ENCODE measurements at places on chromosomes 12 and 14.

DNA sequence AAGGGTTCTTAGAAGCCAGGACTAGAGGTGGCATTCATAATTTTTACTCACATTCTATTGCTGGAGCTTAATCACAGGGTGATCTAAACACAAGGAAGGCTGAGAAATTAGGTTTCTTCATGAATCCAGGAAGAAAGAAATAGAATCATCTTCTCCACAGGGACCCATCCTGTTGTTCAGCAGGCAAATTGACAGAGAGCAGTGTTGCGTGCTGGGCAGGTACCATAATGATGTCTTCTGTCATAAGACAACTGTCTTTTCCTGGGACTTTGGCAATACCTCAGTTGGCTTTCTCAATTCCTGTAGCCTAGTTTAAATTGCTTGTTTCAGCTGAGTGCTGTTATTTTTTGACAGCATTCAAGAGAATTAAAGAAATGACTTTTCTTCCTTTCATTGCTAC, 468.0 kb upstream of the SYT1 start:
- no peak for DNase-seq

DNA sequence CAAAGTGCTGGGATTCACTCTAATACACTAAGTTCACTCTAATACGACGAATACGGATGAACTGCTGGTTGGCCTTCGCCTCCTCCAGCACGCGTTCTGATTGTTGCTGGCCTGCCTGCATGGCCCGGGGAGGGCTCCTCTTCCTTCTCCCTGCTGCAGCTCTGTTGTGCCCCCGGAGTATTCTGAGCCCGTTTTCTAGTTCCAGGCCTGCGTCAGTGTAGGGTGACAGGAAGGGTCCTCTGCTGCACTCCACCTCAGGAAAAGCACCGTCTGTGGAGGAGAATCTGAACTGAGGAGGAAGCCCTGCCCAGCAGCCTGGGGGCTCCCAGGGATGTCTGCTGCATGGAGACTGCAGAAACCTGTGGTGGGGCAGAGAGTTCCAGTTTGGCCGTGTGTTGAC, 44.4 kb downstream of the DDX51 start:
- DNase-seq, result no peak

DNA sequence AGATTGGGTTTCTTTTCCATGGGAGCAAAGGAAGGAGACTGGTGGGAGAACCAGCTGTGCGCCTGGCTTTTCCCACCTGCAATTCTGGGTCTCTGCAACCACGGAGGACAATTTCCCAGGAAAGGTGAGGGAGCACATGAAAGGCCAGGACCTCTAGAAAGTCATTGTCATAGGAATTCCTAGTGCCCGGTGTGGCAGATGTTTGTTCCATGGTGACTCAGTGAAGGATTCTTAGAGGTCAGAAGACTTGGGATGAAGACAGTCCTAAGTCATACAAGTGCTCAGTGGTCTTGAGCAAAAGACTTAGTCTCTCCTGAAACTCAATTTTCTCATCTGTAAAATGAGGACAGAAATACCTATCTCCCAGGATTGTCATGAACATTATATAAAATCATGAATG, 51.3 kb downstream of the KCNA5 start:
- no peak for DNase-seq

DNA sequence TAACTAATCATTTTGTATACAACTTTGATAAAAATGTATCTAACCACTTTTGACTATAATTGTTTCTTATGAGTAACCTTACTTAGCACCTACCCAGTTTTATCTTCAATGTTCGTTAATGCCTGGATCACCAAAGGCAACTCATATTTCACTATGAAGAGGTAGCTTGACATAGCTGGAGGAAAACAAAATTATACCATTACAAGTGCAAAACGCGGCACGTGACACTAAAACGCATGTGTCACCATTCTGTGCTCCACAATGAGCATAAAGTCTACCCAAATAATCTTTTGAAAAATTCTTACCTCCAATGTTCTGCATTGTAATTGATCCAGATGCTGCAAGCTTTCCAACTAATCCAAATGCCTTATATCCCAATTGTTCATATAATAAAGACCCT, 5.8 kb downstream of the SLC38A2 start:
- DNase-seq, result no peak

- no peak for DNase-seq
Observed at GRCh38 chr12:27575090-27575761, 51.2 kb downstream of the PPFIBP1 start.

GRCh38 chr12:32261638-32262037, 137.7 kb upstream of the FGD4 start:
- DNase-seq, result no peak

- no peak for DNase-seq
Observed at GRCh38 chr12:15230751-15231150, 9.5 kb upstream of the RERG start.

DNA sequence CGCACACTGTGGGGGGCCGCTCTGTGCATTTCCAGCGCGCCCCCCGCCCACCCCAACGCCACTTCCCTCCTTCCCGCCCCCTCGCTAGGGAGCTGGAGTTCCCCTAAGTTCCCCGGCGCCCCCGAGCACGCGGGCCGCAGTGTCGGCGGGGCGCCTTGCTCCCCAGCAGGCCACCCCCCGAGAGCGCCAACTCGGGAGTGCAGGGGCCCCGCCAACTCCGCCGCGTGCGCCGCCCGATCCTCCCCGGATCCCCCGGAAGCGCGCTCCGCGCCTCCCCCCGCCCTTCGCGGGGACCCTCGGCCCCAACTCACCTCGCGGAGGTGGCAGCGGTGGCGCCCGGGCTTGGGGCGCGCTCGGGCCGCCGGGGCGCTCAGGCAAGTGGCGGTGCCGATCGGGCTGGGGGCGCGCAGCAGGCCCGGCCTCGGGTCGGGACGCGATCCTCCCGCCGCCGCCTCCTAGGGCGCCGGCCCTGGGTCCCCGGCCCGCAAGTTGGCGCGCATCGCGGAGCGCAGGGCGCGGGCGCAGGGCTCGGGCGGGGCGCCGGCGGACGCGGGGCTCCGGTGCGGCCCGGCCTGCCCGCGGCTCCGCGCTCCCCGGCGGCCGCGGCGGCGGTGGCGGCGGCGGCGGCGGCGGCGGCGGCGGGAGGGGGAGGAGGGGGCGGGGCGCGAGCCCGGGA, at the start of gene NCOR2:
NCOR2 (minus strand) TSS at position 616 of the 676 bp plus-strand sequence. CDS start 72,361 bp downstream, outside the sequence.
- peak; percentile 67 for DNase-seq

DNA sequence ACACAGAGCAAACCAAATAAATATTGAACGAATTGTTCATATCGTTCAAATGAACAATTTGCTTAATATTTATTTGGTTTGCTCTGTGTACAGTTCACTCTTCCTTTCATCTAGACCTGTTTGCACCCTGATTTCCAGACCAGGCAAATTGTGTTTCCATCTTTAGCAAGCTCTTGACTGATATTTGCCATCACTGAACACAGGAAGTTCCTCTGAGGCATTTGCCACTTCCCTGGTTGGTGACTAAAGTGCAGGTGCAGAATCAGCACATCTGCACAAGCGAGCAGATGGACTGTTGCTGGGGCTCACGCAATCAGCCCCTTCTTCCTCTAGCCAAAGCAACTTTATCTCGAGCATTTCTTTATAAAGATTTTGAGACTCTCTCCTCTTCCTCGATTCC, 112.9 kb downstream of the DAAM1 start:
- no peak for DNase-seq

- DNase-seq, result no peak
Observed at GRCh38 chr12:6818222-6818621, 3.4 kb upstream of the GPR162 start.

- no peak for DNase-seq
Observed at GRCh38 chr12:80551897-80552296, 107.9 kb downstream of the PTPRQ start.

- DNase-seq, result no peak
Observed at GRCh38 chr14:90450667-90451066, 53.8 kb downstream of the CALM1 start.

DNA sequence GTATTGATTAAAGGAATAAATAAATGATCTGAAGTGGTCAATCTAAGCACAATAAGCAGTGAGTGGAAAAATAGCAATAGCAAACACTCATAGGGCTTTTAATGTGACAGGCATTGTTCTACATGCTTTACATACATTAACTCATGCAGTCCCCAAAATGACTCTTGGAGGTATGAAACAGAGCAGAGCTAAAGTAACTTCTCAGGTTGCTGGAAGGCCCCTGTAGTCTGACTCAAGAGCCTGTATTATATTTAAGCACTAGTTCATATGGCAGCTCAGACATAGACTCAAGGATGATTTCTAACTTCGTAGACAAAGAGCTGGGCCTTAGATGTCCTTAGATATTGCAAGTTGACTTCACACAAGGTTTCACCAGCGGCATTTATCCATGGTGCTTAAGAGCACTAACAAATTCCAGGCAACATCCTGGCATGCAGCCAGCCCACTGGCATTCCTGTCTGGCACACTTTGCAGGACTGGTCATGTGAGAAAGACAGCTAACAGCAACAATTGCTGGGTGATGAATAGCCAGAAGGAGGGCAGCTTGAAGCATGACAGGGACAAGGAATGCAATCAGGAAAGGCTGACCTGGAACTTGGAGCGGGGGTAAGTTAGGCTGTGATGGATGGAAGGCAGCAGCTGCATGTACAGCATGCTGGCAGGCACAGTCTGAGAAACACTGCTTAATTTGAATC, 22.9 kb upstream of the KTN1 start:
- no peak for DNase-seq

- DNase-seq, result no peak
Observed at GRCh38 chr12:11823043-11823442, 173.6 kb downstream of the ETV6 start.

GRCh38 chr12:48878548-48878947, 12.9 kb upstream of the RND1 start:
- no peak for DNase-seq

DNA sequence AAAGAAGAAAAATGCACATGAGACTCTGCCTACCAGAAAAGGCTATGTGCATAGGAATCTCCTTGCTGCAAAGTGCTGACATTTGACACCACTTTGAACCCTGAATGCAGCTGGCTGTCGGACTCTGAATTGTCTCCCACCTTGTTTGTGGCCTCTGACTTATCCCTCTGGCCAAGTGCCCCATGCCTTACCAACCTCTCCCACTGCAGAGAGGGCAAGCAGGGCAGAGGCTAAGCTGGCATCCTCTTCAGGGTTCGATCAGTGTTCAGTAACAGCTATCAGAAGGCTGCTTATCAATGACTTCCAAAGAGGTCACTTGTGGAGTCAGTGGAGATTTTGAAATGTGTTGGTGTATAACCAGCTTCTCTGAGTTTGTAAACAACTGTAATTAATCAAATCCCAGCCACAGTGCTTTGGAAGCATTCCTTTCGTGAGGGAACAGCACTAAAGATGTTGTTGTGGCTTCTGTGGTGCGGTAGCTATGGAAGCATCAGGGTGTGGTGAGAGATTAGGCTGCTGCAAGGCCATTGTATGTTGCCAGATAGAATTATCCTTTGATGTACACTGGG, 22.6 kb upstream of the BMP4 start:
- no peak for DNase-seq

- no peak for DNase-seq
Observed at GRCh38 chr14:56482310-56482911, 97.2 kb upstream of the TMEM260 start.

DNA sequence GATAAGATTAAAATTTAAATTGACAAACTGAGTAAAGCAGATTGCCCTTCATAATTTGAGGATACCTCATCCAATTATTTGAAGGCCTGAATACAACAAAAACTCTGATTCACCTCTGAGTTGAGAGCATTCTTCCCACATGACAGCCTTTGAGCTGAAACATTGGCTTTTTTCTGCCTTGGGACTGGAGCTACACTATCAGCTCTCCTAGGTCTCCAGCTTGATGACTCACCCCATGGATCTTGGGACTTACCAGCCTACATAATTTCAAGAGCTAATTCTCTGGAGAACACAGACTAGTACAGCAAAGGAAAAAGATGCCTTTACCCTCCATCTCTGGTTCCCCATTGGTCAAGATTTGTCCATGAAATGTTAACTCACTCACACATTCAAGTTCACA, 555.1 kb downstream of the FOXG1 start:
- DNase-seq, result no peak

GRCh38 chr14:72917094-72917802, 9.0 kb upstream of the DCAF4 start:
- no peak for DNase-seq

- DNase-seq, result no peak
Observed at GRCh38 chr12:103798586-103798985, 42.4 kb downstream of the NT5DC3 start.

GRCh38 chr12:106291342-106291741, 11.2 kb upstream of the TCP11L2 start:
- DNase-seq, result no peak

- no peak for DNase-seq
Observed at GRCh38 chr12:59115526-59115925, 195.2 kb upstream of the LRIG3 start.

DNA sequence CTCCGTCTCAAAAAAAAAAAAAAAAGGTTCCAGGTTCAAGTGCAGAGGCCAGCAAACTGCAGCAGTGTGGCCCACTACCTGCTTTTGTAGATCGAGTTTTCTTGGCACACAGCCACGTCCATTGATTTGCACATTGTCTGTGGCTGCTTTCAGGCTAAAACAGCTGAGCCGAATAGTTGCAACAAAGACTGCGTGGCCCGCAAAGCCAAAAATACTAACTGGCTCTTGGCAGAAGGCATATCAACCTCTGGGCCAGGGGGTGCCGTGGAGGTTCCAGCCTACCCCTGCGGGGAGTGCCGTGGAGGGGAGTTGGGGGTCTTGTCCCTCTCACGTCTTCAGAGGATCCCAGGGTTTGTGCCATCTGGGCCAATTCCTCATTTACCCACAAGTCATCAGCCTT, 170.1 kb downstream of the ADGRD1 start:
- DNase-seq, result no peak

GRCh38 chr14:42149609-42150261, 543.1 kb downstream of the LRFN5 start:
- no peak for DNase-seq

GRCh38 chr12:3332188-3332587, 158.8 kb upstream of the PRMT8 start:
- DNase-seq, result no peak

GRCh38 chr12:95386051-95386450, 87.9 kb upstream of the METAP2 start:
- no peak for DNase-seq

All from suprapubic skin (tissue), 4 donors.